ENCODE measurements at places on chromosomes 7 and 10.

DNA sequence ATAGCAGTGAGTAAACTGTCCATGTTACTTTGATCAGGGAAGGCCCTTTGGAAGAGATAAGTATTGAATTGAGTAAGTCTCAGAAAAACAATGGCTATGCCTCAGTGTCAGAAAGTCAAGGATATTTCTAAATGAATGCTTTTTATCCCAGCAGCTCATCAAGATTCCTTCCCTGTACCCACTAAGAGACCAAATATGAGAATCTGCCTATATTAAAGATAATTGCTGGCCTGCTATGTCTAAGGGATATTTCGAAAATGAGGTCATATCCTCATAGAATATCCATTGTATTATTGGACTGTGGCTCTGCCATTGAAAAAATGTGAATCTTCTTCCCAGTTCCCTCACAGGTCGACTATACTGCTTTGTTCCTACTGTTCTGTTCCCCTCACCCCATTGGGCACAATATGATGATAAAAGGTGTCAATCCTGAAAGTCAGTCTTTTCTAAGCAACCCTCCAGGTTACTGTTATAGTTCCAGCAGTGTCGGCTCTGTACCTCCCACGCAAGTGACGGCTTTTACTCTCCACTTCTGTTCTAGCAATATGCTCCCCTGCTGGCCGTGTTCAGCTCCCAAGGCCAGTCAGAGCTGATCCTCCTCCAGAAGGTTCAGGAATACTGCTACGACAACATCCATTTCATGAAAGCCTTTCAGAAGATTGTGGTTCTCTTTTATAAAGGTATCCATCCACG lies 51.7 kb downstream of the BZW2 start:
- DNase-seq: peak; percentile 66

- DNase-seq: peak; percentile 0
These were observed 1438.5 kb upstream of the CELF2 start for GRCh38 chr10:9579110-9579705.

- no peak for DNase-seq
These were observed 29.1 kb upstream of the LRGUK start for GRCh38 chr7:134098072-134098471.

- peak; percentile 73 for DNase-seq
These were observed 209.7 kb upstream of the TMEM196 start for GRCh38 chr7:19982841-19983835.

DNA sequence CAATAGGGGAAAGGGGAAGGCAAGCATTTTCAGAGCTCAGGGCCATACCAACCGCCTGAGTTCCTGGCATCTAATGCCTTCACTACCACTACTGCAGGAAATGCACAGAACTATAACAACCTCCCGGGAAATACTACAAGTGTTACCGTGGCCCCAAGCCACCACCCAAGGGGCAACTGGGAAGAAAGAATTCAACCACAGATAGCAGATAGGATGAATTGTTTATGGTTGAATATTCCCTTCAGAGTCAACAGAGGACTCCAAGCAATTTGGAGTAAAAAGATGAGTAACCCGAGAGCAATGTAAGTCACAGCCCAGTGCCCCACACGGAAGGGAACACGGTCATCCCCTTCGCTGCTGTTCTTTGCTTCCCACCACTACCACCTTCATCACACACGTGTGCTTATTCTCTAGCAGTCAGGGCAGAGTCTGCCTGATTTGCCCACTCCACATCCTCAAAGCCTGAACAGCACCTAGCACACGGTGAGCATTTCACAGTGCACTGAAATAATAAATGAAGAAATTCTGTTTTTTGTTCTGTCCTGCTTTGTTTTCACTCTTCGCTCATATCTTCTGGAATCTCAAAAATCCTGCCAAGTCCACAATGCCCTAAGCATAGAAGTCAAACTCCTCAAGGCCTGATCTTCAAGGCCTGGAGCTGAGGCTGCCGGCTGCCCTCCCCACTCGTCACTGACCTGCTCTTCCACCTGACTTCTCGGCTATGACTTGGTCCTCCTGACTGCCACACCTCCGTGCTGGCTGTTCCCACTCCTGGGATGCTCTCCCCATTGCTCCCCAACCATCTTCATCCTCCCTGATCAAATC lies 221.1 kb downstream of the KCNMA1 start:
- peak; percentile 98 for DNase-seq

DNA sequence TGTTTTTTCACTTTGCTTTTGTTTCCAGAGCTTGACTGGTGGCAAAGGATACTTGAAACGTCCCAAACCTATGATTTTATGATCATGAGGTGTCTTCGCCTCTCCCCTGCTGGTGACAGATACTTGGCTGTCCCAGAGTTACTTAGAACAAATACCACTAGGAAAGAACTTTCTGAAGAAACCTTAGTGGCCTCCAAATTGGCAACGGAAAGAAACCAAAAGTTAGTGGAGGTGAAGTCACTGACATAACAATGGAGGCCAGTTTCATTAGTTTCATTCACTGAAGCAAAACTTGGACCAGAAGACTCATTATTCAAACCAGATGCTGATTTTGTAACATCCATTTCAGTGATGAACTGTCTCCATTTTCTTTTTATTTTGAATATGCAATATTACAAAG lies 68.6 kb downstream of the JAZF1 start:
- DNase-seq: peak; percentile 33

- DNase-seq: peak; percentile 41
These were observed 60.2 kb downstream of the LSMEM1 start for GRCh38 chr7:112540839-112541577.

All from fibroblast of skin of scalp (primary cell).